ENCODE measurements at places on chromosomes 13 and 19.
A peak's percentile ranks its signal among the peaks of the same experiment; 100 is the strongest.

DNA sequence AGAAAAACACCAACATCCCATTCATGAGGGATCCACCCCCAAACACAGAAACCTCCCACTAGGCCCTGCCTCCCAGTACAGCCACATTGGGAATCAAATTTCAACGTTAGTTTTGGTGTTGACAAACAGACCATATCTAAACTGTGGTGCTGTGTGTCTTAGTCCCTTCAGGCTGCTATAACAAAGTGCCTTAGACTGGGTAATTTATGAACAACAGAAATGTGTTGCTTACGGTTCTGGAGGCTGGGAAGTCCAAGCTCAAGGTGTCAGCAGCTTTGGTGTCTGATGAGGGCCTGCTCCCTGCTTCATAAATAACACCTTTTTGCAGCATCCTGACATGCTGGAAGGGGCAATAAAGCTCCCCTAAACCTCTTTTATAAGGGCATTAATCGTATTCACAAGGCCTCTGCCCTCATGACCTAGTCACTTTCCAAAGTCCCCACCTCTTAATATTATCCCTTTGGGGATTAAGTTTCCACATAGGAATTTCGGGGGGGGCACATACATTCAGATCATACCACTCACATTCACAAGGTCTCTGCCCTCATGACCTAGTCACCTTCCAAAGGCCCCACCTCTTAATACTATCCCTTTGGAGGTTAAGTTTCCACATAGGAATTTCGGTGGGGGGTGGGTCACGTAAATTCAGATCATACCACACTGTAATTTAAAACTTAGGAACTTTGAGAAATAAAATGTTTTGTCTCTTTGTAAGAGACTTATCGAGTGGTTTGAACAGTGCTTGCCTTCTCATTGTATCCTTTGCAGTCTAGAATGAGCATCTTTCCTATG, 27.5 kb downstream of the ZNF507 start:
- no peak for DNase-seq

DNA sequence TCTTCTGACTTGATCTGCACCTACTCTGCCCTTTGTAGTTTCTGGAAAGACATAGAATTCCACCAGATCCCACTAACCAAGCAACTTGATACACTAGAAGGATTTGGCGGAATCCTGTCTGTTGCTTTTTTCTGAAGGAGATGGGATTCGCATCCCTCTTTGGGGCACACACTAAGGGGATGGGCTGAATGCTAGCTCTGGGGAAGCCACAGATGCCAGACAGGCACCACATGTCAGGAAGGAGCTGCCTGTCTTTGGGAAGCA, 52.1 kb downstream of the SERP2 start:
- DNase-seq = no peak

DNA sequence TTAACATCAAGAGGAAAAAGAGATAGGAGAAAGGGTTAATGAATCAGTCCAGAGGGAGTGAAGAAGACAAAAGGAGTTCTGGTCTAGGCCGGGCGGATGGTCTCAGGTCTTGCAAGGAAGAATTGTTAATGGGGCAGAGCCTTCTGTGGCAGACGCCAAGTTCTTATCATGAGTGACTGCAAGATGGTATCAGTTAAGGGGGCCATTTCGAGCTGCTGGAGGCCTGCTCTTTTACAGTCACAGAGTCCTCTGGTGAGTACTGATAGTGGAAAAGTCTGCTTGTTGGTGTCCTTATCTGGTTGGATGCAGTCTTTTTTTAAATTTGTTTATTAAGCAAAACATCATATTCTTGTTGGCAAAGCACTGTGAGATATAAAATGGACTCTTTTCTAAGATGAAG, 590.9 kb upstream of the SGCG start:
- DNase-seq = no peak

GRCh38 chr13:42525035-42525504, 48.9 kb upstream of the TNFSF11 start:
- peak; percentile 18 for DNase-seq

DNA sequence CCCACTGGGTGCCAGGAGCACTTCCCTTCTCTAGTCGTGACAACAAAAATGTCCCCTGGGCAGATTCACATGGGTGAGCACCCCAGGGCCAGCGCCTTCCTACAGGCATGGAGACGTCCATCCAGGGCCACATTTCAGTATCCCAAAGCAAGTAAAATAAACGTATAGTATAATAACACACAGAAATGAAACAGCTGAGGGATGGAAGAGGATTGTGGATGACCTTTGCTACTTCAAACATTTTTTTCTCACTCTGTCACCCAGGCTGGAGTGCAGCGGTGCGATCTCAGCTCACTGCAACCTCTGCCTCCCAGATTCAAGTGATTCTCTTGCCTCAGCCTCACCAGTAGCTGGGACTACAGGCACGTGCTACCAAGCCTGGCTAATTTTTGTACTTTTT, 28.2 kb downstream of the CILP2 start:
- peak; percentile 75 for DNase-seq

DNA sequence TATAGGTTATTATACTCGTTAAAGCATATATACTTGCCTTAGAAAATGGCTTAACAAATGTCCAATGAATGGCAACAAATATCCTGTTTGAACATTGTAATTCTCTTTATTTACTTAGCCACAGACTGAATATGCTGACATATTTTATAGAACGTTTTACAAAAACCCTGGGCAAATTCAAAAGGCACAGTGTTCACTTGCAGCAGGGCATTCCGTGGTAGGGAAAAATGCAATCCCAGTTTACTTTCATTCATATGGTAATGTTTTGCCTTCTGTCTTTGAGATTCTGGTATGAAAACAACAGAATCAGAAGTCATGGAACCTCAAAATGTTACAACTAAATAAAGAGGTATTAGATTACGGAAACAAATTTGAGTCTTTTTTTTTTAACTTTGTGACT, 56.2 kb upstream of the MYCBP2 start:
- no peak for DNase-seq
